ENCODE measurements at places on chromosomes 6 and 20. TPM values are rescaled to one million over a fixed set of nuclear protein-coding genes. Genes with fewer than 3 reads are reported as not detected.

Gene ZBP1
- total RNA-seq: 0.04 TPM

Gene PREX1
- 13.4 TPM for total RNA-seq

Gene SLX4IP
- total RNA-seq: 2.1 TPM

Gene DEFB132
- total RNA-seq: not detected

Gene VGLL2
- total RNA-seq: not detected

Gene SEMG1
- not detected for total RNA-seq

Gene PRSS35
- total RNA-seq: not detected

Gene ZSWIM3
- total RNA-seq: 1.8 TPM

Gene TRIM38
- total RNA-seq: 1.6 TPM

Gene PHACTR1
- not detected for total RNA-seq

Gene DEFB127
- not detected for total RNA-seq

Gene HFE
- total RNA-seq: 14.6 TPM

Gene NRSN2
- 62.1 TPM for total RNA-seq

Gene CCN6
- not detected for total RNA-seq

Gene TRDN
- not detected for total RNA-seq

Gene BPIFA1
- not detected for total RNA-seq

Gene PACRG
- 0.13 TPM for total RNA-seq

Gene GSTA3
- not detected for total RNA-seq

Gene ZC3H12D
- total RNA-seq: 0.12 TPM

Gene KIF13A
- total RNA-seq: 17.9 TPM

Gene SIRPB1
- 0.29 TPM for total RNA-seq

Gene PPP1R16B
- total RNA-seq: 0.15 TPM

Gene MAFB
- total RNA-seq: 0.11 TPM

Gene SLC17A1
- 0.16 TPM for total RNA-seq

Gene APOBEC2
- not detected for total RNA-seq

Gene TCP11
- total RNA-seq: not detected

Gene SPATA2
- total RNA-seq: 7.8 TPM

Gene HNF4A
- total RNA-seq: 15.1 TPM

Gene SNAI1
- total RNA-seq: 12.0 TPM
